ENCODE measurements at places on chromosomes 6 and 20. TPM values are rescaled to one million over a fixed set of nuclear protein-coding genes. Genes with fewer than 3 reads are reported as not detected.

GRCh38 chr6:33921745-33922144 is 117.9 kb upstream of the MLN start:
- H3K27ac ChIP-seq: no peak overlapping the region
- H3K36me3 ChIP-seq: no peaks in the 10 kb centered on the region
- H3K4me3 ChIP-seq: no peak overlapping the region
- H3K27me3 ChIP-seq: no peaks in the 10 kb centered on the region
- no peaks in the 10 kb centered on the region for H3K4me1 ChIP-seq
- DNase-seq: no peak

FAM83C gene
- not detected for total RNA-seq

GRCh38 chr6:128259730-128260685 is 260.4 kb downstream of the PTPRK start:
- no peaks in the 10 kb centered on the region for H3K36me3 ChIP-seq
- no peak overlapping the region for H3K27ac ChIP-seq
- H3K4me3 ChIP-seq: no peak overlapping the region
- no peaks in the 10 kb centered on the region for H3K27me3 ChIP-seq

DNA sequence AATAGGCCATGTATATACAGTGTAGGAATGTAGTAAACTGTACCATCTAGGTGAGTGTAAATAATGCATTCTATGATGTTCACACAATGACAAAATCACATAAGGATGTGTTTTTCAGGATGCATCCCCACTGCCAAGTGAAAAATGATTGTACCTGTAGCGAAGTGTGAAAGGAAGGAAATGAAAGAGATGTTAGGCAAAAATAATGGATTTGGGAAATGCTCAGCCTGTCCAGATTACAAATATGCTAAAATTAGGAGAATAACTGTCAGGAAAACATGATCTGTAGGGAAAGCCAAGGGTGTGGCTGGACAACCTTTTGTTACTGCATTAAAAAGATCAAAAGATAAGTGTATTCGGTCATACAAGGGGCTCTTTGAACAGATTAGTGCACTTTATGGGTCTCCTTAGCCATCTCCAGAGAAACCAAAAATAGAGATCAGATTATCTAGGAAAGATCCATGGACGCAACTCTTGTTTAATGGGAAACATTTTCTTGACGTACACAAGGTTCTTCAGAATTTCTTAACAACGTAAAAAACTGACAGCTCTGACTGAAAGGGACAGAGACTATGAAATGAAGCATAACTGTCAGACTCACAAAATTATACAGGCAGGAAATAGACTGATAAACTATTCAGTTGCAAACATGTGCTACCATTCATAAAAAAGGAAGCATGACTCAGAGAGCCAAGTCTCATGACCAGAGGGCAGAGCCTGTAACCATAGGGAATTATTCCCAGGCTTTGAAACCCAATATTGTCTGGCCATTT is 253.6 kb upstream of the RAB32 start:
- H3K36me3 ChIP-seq: no peaks in the 10 kb centered on the region
- DNase-seq: no peak

WFDC2 gene
- total RNA-seq: 0.33 TPM

All from adrenal gland (tissue), 19 donors.